Left lung (tissue), 14 donors: ENCODE measurements at places on chromosomes 3 and 15.

- DNase-seq: no peak
Observed at GRCh38 chr3:194138732-194139070, 2.8 kb downstream of the HES1 start.

DNA sequence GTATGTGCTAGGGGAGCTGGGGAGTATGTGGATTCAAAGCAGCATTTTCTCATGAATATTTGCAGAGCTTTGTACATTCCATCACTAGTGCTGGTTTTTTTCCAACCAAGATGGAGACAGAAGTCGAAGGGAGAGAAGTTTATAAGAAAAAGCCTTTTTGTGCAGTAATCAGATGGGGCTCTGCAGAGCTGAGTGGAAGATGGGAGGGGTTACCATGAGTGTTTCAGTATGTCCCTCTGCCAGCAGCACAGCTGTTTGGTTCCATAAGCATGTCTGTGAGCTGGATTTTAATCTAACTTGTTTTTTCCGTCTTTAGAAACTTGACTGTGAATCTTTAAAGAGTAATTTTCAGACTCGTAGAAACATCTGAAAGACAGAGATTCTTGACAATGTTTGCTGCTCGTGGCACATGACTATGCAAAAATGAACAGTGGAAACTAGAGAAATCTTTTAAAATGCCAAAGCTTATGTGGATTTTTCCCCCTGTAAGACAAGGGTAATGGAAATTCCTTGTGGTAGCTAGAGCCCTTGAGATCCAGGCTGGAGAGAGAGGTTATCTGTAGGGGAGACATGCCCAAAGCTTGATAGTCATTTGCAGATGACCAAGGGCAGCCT lies 20.3 kb downstream of the STARD9 start:
- DNase-seq: peak; percentile 93

DNA sequence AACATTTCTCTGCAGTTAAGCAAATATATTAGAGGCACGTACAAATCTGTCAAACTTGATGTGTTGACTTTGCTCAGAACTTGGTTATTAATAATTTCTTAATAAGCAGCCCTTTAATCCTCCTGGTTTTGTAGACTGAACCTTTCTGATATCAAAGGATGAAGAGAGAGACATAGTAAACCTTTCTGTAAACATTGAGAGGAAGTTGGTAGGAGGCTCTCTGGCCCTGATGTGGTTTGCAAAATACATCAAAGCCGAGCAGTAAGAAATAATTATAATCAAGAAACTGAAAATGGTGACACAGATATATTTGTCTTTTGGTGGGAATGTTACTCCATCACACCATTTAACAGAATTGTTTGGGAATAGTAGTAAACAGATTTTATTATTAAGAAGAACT lies 111.9 kb downstream of the OXSM start:
- DNase-seq: no peak

DNA sequence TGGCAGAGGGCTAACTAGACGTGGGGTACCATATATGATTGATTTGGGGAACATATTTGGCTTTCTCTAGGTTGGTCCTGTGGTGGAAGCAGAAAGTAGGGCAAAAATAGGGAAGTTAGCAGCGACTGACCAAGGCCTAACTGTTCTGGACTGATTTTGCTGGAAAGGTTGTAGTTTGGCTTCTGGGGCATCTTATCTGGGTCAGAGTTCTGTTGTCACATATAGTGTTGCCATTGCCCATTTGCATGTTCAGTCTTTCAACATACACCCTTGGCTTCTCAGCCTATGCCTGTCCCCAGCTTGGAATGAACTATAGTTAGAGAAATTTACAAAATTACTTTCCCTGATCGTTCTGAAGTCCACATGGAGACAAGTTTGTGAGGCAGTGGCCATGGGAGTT lies 426.5 kb downstream of the TBC1D5 start:
- no peak for DNase-seq

DNA sequence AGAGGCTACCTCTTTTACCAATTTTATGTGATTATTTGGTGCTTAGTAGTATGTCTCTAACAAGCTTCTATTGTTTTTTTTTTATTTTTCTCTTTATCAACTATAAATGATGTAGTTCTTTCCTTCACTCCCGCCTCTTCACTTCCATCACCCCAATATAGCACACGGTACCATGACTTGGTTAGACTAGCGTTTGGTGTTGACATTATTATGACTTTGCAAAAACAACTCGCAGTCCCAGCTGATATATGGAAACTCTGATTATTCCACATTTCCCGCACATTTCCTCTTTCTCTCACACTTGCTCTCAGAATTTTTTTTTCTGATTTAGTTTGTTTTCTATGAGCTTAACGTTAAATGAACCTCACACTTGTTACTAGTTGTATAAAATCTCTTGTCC lies 162.2 kb downstream of the GREM1 start:
- no peak for DNase-seq

DNA sequence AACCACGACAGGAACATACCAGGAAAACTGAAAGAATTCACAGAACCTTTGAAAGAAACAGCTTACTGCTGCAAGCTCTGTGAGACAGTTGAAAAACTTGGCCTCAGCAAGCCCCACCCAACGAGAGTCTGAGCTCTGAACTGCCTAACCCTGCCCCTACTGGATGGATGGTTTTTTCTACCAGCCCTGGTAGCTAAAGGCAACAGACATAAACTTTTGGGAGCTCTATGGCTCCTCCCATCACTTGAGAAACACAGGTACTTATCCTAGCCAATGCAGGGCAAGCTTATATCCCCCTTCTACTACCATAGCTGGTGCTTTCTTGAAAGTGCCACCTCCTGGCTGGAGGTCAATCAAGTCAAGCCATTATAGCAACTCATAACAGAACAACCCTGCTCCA lies 471.8 kb downstream of the GRM7 start:
- DNase-seq: no peak

GRCh38 chr3:46759239-46760167 lies 41.8 kb upstream of the PRSS50 start:
- DNase-seq: no peak

DNA sequence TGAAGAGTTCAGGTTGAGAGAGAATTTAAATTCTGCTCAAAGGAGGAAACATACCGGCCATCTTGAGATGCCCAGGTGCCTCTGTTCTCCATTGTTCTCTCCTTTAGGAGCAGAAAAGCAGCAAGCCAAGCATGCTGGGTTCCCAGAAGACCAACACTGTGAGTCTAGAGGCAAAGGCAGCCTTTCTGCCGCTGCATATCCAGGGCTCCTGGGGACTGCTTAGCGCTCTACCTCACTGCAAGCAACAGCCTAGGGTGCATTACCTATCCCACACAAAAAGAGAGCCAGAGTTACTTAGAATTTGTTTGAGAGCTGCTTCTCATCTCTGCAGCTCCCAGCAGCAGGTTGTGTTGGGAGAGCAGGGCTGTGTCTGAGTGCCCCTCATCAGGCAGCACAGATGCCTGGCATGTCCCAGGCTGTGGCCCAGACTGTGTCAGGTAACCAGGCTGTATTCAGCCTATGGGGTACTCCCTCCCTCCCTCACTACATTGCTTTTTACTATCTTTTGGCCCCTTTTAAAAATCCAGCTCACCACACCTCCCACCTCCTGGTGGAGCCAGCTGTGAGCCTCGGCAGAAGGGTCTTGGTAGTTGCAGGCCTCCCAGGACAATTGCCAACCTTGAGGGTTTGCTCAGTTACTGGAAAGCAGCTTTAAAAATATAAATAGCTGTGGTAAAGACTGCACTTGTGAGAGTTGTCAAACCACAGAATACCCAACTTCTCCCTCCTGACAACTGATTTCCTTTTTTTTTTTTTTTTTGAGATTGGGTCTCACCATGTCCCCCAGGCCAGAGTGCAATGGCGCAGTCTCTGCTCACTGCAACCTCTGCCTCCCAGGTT lies 30.2 kb downstream of the BCL2L10 start:
- DNase-seq: no peak

- DNase-seq: no peak
Observed at GRCh38 chr3:170764017-170764416, 106.0 kb downstream of the RPL22L1 start.

GRCh38 chr3:151556596-151556995 lies 95.7 kb upstream of the IGSF10 start:
- DNase-seq: no peak

DNA sequence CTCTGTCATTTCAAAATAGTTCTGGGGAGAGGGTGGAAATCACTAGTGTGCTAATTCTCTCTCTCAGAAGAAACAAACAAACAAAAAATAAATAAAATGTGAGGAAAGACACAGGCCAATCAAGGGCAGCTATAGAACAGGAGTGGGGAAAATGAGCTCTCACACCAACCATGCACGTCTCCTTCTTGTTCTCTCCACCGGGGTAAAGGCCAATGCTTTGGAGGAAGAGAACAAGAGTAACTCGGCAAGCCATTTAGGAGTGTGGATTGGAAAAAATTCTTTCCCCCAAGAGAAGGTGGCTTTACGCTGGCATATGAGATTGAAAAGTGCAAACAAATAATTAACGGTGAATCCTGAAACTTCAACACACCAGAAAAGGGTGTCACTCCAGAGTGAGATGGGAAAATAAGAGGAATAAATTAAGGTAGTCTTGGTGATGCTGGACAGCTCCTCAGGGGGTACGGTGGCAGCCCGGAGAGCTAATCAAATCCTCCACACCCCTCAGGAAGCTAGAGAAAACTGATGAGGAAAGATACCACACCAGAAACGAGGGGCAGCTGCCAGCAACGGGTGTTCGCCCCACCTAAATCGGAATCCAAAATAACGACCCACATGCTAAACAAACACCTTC lies 88.0 kb downstream of the RFTN1 start:
- DNase-seq: no peak

GRCh38 chr3:61589856-61590255 lies 28.5 kb downstream of the PTPRG start:
- no peak for DNase-seq

DNA sequence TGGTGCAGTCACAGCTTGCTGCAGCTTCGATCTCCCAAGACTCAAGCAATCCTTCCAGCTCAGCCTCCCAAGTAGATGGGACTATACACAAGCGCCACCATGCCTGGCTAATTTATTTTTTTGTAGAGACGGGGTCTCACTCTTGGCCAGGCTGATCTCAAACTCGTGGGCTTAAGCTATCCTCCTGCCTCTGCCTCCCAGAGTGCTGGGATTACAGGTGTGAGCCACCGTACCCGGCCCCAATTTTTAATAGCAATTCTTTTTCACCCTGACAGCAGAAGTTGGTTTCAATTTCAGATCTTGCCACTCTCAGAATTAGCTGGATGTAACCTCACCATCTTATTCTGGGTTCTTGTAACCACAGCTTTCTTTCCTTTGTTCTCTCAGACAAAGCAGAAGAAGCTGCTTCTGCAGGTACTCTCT lies 64.8 kb downstream of the TRIM71 start:
- DNase-seq: no peak

DNA sequence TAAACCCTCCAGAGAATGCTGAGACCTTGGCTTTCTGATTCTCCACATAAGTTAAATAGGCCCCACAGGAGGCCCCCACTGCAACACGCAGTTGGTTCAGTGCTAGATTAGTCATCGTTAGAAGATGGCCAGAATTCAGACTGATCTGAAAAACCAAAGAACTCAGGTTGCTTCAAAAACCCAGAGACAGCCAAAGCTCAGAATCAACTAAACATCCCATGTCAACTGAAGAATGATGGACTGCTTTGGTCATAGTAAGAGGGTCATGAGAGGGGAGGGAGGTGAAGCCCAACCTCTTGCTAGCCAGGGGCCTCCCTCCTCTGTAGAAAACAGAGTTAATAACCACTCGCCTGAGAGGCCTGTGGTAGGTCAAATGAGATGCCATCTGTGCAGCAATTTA lies 93.1 kb downstream of the AKAP13 start:
- no peak for DNase-seq

- no peak for DNase-seq
Observed at GRCh38 chr3:128235207-128235926, 82.1 kb downstream of the EEFSEC start.

- no peak for DNase-seq
Observed at GRCh38 chr3:183226333-183226890, 26.6 kb upstream of the B3GNT5 start.

- no peak for DNase-seq
Observed at GRCh38 chr15:77025083-77025901, 30.4 kb downstream of the PSTPIP1 start.

DNA sequence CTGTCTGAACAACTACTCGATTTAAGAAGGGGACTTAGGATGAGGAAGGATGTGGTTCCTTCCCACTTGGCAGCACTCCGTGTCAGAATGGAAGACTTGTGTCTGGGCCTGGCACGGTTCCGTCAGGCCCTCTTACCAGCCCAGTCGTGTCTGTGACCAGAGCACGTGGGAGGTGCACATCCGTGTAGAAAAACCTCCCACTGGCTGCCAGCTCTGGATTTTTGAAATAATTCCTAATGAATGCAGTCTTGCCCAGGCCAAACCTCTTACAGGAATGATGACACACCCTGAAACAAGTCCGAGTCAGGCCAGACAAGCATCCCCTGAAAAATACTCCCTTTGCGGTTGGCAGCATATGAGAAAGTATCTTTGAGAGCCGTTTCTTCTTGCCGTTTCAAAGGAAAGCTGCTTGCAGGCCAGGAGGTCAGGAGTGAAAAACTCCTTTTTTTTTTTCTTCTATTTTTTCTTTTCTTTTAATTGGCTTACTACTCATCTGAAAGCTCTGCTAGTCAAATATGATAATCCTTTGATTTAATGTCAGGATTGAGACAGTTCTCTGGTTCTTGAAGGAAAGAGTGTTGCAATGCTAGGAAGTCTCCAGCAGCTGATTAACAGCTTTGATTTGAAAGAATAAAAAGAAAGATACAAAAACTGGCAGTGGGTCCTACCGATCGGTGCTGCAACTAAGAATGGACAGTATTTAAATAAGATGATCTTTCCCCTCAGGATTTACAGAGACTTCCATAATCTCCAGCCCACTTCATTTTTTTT lies 19.8 kb downstream of the IL1RAP start:
- peak; percentile 65 for DNase-seq

DNA sequence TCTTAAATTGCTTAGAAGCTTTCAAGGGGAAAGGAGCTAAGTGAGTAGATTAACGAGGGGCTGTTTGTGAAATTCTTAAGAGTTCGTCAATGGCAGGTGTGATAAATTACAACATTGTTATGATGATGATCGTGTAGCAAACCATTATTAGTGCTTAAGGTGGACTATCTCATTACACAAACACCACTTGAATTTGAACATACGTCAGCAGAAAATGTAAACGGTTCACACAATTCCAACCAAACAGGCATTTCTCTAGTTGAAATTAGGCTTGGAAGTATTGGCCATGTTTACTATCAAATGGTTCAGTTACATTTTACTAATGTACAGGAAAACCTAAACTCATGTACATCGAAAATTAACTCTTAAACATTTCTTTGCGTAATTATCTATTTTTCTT lies 102.8 kb downstream of the PYDC2 start:
- DNase-seq: no peak

- DNase-seq: no peak
Observed at GRCh38 chr3:184739594-184740505, 28.0 kb upstream of the MAGEF1 start.
